ENCODE measurements at places on chromosomes 1 and 21. TPM values are rescaled to one million over a fixed set of nuclear protein-coding genes. Genes with fewer than 3 reads are reported as not detected.
A peak's percentile ranks its signal among the peaks of the same experiment; 100 is the strongest.

DNA sequence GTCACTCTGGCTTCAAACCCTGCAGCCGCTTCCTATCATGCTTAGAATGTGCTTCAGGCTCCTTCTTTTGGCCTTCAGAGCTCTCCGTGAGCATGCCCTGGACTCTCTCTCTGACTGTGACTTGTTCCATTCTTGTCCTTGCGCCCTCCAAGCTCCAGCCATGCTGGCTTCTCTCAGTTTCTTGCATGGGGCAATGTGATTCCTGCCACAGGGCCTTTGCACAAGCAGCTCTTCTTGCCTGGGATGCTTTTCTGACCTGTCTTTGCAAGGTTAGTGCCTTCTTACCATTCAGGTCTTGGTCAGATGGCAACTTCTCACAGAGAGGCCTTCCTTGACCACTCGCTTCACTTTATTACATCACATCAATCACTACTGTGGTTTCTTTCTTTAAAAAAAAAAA, 66.1 kb downstream of the NFASC start:
- peak; percentile 19 for DNase-seq

DNA sequence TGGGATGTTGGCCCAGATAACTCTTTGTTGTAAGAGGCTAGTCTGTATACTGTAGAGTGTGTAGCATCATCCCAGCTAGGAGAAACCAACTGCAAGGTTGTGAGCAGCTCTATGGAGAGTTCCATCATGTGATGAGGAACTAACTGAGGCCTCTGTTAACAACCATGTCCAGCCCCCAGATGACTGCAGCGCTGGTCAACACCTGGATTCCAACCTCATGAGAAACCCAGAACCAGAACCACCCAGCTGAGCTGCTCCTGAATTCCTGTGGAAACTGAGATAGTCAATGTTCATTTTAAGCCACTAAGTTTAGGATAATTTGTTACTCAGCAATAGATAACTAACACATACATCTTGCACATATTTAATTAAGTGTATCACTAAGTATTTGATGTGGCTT, 41.6 kb upstream of the SLC2A1 start:
- DNase-seq, result no peak

DNA sequence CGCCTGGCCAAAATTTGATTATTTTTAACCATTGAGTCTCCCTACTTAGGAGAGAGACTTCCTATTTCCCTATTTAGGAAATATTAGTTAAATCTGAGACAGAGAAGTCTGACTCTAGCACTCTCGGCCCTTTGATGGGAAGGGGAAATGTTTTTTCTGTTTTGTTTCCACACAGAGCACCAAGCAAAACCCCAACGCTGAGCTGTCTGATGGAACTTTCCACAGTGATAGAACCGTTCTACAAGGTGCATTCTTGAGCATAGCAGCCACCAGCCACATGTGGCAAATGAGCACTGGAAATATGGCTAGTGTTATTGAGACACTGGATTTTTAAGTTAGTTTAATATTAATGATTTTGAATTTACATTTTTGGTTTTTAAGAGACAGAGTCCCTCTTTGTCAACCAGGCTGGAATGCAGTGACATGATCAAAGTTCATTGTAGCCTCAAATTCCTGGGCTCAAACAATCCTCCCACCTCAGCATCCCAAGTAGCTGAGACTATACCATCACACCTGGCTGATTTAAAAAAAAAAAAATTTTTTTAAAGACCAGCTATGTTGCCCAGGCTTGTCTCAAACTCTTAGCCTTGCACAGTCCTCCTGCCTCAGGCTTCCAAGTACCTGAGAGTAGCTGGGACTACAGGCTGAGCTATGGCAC, 77.3 kb upstream of the GALNT2 start:
- DNase-seq, result no peak

GRCh38 chr1:54818461-54819194, 17.5 kb upstream of the TTC22 start:
- no peak for DNase-seq

GRCh38 chr1:151934048-151934493, 24.8 kb upstream of the THEM4 start:
- DNase-seq, result no peak

- peak; percentile 49 for DNase-seq
These were observed 45.9 kb downstream of the OLIG1 start for GRCh38 chr21:33115631-33116510.

- DNase-seq, result peak; percentile 76
These were observed 17.4 kb upstream of the KCNAB2 start for GRCh38 chr1:6028042-6028850.

ADAMTS5 gene
- 1.7 TPM for polyA plus RNA-seq
